ENCODE measurements at places on chromosomes 3 and 15.

GRCh38 chr3:133805384-133805701 lies 272 bp upstream of the SRPRB start:
- DNase-seq, result no peak

GRCh38 chr3:178895178-178895789 lies 176.3 kb downstream of the ZMAT3 start:
- no peak for DNase-seq

GRCh38 chr3:72446218-72447058 lies 401.8 kb downstream of the SHQ1 start:
- DNase-seq, result no peak

GRCh38 chr3:129937717-129938116 lies 36.8 kb upstream of the TRH start:
- no peak for DNase-seq

GRCh38 chr15:90031231-90031791 lies 30.2 kb downstream of the ZNF710 start:
- DNase-seq, result no peak

- no peak for DNase-seq
Observed at GRCh38 chr3:186939536-186939935, 9.2 kb downstream of the ST6GAL1 start.

DNA sequence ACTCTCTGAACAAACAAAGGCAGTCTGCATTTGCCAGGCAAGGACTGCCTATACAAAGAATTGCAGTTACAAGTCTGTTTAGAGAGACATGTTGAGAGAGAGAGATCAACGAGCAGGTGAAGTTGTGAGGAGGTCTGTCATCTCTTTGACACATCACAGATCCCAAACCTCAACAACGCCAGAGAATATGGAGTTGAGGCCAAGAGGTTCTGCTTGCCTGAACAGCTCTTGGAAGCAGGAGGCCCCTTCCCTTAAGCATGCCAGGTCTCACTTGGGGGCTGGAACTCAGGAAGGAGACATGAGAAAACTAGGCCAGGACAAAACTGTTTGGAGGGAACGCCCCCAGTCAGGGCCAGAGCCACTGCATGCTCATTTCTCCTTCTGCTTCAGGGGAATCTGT lies 22.3 kb upstream of the MUSTN1 start:
- no peak for DNase-seq

- no peak for DNase-seq
Observed at GRCh38 chr15:56832125-56832524, 86.3 kb upstream of the TCF12 start.

- no peak for DNase-seq
Observed at GRCh38 chr15:41334293-41335120, 1.8 kb downstream of the NUSAP1 start.

GRCh38 chr3:58564456-58565160 lies 12.6 kb downstream of the FAM107A start:
- no peak for DNase-seq

DNA sequence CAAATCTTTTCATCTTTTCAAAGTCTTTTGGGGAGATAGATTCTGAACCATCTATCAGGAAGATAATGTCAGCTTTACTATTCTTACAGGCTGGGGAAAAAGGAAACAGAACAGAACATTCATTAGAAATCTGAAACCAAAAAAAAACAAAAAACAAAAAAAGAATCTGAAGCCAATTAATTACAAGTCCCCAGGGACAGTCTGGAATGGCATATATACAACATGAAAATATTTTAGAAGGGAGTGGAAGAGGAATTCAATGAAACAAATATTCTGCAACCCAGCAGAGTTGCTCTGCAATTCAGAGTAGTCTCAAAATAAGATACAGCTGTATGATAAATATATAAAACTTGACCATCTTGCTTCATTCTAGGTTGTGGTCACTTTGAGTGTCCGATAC lies 41.7 kb upstream of the CAPN7 start:
- DNase-seq, result no peak

DNA sequence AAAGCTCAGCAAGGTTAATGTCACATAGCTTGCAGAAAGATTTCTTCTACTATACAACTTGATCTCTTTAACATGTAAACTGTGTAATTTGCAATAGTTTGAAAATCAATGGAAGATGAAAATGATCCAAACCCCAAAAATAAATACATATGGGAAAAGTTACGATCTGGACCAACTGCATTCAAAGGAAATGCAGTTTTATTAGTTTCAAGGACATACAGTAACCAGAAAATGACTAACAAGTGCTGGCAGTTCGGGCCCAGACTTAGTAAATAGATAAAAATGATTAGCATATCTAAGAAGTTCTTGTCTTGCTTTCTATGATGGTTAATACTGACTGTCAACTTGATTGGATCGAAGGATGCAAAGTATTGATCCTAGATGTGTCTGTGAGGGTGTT lies 37.3 kb upstream of the LEKR1 start:
- no peak for DNase-seq

DNA sequence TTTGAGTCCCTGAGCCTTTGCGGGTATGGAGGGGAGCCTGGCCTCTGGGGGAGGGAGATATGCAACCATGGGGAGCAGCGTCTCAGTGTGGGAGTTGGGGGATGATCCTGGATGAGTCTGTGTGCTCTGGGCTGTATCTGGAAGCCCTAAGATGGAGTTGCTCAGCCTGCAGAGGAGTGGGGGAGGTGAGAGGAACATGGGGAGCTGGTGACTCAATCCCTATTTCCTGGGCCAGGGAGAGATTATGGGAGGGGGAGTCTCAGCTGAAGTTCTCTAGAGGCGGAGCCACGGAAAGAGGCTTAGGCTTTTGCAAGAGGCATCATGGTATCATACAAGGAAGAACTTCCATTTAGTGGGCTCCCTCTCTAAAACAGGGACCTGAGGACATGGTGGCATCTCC lies 59.5 kb upstream of the TMEM115 start:
- DNase-seq, result no peak

- no peak for DNase-seq
Observed at GRCh38 chr3:54056521-54056920, 65.8 kb upstream of the CACNA2D3 start.

GRCh38 chr3:133296981-133297380 lies 102.9 kb upstream of the BFSP2 start:
- no peak for DNase-seq

DNA sequence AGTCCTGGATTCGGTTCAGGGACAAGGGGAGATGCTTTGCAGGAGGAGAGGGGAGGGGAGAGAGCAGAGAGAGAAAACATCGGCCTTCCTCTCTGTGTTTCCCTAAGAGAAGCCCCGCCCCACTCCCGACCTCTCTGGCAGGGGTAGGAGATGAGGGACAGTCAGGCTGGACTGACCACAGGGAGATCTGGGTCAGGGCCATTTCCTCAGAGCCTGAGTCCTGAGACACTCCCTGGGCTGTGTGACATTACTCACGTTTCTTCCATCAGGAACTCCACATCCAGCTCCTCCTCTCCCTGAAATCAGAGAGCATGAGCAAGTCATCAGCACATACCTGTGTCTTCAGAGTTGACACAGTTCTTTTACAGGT lies 9.1 kb downstream of the PLA2G4D start:
- no peak for DNase-seq

DNA sequence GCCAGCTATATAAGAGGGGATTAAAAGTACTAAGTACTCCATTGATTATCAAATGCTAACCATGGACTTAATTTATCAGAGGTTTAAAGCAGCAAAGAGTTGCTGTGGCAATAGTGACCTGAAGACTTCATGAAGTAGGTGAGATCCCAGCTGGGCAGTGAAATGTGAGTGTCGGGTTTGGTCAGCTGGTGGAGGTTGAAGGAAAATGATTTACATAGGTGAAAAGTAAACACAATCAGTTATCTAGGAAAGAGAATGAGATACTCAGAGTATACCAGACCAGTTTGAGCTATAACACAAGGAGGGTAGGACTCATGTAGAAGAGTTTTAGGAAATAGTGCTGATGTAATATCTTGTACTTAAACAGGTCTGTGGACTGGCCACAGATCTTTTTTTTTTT lies 16.5 kb upstream of the FBXO22 start:
- DNase-seq, result no peak

GRCh38 chr3:49406571-49407565 lies 4.9 kb downstream of the RHOA start:
- DNase-seq, result no peak

DNA sequence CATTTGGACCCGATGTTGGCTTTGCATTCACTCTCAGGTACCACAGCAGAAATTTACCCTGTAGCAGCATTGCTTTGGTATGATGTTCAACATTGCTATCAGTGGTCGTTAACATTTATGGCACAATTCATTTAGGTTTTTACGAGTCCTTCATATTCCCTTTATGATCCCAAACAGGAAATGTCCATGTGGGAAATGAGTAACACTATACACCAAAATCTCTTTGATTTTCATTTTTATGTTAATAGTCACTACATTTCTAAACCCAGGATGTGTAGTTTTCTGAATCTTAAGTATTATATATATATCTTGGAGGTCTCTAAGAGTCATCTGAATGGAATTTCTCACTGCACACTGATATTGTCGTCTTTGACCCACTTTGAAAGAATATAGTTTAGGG lies 78.5 kb upstream of the RBMS3 start:
- DNase-seq, result no peak

GRCh38 chr3:31067004-31067403 lies 172.5 kb upstream of the GADL1 start:
- DNase-seq, result no peak

- DNase-seq, result no peak
Observed at GRCh38 chr3:129418041-129418973, 10.1 kb downstream of the EFCAB12 start.

- no peak for DNase-seq
Observed at GRCh38 chr15:65521350-65521749, 3.9 kb upstream of the DPP8 start.

DNA sequence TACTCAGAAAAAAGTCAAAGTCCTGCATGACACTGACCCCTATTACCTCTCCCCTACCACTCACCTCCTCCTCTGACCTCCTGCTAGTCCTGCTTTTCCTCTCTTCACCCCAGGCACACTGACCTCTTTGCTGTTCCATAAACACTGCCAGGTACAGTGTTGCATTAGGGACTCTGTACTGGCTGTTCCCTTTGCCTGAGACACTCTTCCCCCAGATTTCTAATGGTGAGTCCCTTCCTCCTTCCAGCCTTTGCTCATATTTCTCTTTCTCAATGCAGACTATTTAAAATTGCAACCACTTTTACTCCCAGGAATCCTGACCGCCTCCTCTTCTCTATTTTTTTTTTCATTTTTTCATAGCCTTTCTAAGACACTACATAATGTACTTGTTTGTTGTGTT lies 36.3 kb upstream of the UBE2E2 start:
- DNase-seq, result no peak

DNA sequence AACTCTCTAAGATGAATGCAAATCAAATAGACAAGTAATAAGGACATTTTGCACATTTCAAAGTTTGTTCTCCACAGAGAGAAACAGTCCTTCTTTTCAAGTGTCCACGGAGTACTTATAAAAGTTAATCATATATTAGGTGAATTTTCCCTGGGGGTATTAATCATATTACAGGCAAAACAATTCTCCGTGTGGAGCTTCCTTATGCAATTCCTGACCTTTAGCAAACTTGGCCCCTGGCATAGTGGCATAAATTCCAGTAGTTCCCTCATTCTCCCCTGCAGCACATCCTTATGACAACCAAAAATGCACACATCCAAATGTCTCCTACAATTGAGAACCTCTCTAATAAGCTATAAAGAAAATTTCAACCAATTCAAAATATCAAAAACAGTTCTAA lies 34.4 kb downstream of the FSIP1 start:
- no peak for DNase-seq

GRCh38 chr3:167885277-167885676 lies 149.8 kb downstream of the SERPINI1 start:
- DNase-seq, result no peak

DNA sequence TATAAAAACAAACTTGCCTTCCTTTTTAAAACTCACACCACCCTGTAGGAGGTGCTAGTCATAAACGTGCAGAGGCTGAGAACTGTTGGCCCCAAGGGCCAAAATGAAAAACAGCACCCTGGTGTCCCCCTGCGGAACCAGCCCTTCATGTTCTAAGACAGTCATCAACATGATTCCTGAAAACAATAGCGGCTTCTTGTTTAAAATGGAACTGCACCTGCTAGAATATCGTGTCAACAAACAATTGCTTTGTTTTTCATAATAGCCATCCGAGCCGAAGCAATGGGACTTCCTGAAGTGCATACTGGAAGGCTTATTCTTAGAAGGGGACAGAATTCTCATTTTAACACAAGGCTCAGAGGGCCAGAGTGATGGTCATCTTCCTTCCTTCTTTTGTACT lies 43.7 kb downstream of the MECOM start:
- DNase-seq, result no peak

DNA sequence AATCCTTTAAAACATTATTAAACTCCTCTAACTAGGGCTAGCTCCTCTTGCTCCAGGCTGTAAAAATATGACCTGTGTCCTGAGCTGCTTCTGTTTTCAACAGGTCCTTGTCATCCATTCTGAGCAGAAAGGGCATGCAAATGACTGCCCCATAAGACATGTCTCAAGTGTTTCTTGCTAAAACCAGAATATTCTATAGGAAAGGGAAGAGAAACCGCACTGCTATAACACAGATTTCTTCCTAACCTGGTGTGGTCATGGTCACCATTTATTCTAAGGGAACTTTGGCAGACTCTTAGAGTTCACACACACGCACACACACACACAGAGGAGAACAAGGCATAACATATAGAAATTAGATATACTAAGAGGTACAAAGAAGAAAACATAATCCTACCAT lies 34.2 kb upstream of the B3GNT5 start:
- DNase-seq, result no peak

GRCh38 chr3:31210068-31210645 lies 315.7 kb upstream of the GADL1 start:
- DNase-seq, result no peak

DNA sequence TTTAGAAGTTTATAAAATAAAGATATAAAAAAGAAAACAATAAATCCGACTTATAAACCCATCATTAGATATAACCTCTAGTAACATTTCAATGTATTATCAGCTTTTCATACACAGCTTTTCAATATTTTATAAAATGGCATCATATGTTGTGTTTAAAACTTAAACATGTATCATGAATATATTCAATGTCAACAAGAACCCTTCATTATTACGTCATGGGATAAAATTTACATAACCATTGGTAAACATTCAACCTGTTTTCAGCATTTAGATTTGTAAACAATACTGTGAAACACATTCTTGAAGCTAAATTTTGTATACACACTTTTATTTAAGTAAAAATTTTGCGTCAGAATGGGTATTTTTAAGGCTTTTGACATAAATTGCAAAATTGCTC lies 153.4 kb upstream of the SOX14 start:
- no peak for DNase-seq

DNA sequence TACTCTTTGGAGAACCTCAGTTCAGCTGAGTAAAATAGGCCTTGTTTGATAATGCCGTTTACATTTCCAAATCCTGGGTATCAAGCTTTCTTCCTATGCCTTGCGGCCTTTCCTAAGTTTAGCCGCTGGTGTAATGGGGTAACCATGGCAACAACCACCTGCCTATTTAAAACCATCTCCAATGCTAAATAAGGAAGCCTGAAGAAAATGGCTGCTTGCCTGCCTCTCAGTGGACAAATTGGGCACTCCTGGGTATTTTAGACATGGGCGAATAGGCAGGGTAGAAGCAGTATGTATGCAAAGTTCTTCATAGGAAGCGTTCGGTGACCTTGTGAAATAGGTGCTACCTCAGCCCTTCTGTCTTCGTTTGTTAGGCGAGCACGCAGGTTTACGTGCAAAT lies 122.7 kb downstream of the DGKG start:
- DNase-seq, result no peak
